RCC 7860 (cell line): ENCODE measurements at places on chromosomes 7 and 10.

DNA sequence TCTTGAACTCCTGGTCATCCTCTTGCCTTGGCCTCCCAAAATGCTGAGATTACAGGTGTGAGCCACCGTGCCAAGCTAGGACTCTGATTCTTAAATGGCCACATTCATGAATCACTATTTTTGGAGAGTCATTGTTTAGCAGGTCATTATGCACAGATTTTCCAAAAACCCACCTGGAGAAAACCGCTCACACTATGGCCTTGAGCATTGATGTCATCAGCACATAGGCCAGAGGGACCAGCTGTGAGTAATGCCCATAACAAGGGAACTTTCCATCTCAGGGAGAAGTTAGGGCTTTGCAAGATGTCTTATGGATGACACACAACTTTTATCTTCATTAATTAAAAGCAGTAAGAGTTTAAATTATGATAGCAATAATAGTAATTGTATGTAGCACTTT lies 86.4 kb upstream of the KIF5B start:
- no peak for DNase-seq

GRCh38 chr10:22259280-22259679 lies 41.5 kb upstream of the EBLN1 start:
- DNase-seq = no peak

GRCh38 chr10:127356360-127356759 lies 160.0 kb upstream of the INSYN2A start:
- no peak for DNase-seq

- DNase-seq = peak; percentile 34
Observed at GRCh38 chr7:29102558-29103151, 43.7 kb downstream of the CPVL start.

DNA sequence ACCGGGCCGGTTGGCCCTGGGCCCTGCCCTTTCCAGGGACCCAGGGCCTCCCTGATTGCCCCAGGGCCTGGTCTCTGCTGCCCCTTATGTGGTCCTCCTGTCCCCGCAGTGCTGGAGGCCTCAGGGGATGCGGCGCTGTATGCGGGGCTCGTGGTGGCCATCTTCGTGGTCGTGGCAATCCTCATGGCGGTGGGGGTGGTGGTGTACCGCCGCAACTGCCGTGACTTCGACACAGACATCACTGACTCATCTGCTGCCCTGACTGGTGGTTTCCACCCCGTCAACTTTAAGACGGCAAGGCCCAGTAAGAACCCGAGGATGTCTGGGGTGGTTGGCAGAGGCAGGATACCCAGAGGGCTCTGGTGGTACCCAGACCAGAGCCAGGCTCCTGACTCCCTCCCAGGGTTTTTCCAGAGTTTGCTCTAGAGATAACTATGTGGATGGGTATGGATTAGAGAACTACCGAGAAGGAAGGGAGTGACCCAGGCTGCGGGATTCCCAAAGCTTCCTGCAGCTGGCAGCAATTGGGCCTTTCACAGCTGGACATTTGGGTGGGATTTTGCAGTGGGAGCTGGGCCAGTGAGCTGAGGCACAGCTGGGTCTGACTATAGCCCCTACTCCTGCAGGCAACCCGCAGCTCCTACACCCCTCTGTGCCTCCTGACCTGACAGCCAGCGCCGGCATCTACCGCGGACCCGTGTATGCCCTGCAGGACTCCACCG lies 28.1 kb upstream of the SLC29A3 start:
- DNase-seq = peak; percentile 61
